ENCODE measurements at places on chromosomes 11 and 22.

- no peak for DNase-seq
Observed at GRCh38 chr11:17481905-17482304, 5.3 kb upstream of the ABCC8 start.

GRCh38 chr11:31872076-31872443 is 60.9 kb upstream of the PAX6 start:
- no peak for DNase-seq

- DNase-seq: no peak
Observed at GRCh38 chr11:131278472-131278871, 91.9 kb upstream of the NTM start.

- no peak for DNase-seq
Observed at GRCh38 chr11:132632641-132633124, 899.6 kb downstream of the OPCML start.

GRCh38 chr11:125728969-125729368 is 17.1 kb upstream of the PATE1 start:
- no peak for DNase-seq

DNA sequence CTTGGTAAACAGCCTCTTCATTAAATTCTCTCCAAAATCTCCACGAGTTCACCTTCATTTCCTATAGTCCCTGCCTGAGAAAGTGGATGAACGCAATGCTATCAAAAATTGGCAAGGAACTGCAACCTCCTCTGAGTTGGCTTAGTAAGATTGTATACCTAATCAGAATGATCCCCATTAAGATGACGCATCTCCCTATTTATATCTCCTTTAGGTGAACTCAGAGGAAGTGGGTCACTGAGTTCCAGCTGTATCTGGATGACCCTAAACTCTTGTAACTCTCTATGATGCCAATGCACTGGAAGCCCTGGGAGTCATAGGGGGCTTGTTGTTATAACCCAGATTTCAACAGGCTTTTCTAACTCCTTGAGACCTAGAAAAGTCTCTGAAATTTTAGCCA is 48.2 kb downstream of the OR10A6 start:
- DNase-seq: no peak

DNA sequence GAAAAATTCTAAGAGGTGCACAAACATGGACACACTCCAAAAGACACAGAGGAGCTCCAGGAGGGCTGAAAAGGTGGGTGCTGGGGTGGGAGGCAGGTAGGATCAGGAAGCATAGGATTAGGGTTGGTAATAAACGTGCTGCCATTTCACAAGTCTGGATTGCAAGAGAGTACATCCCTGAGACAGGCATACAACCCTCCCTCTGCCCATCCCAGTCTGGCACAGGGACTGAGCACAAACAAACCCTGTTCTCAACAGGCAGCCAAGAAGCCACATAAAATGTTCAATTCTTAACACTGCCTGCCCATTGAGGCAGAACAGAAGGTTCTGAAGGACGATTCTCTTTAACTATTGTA is 18.5 kb downstream of the SLC35F2 start:
- no peak for DNase-seq

DNA sequence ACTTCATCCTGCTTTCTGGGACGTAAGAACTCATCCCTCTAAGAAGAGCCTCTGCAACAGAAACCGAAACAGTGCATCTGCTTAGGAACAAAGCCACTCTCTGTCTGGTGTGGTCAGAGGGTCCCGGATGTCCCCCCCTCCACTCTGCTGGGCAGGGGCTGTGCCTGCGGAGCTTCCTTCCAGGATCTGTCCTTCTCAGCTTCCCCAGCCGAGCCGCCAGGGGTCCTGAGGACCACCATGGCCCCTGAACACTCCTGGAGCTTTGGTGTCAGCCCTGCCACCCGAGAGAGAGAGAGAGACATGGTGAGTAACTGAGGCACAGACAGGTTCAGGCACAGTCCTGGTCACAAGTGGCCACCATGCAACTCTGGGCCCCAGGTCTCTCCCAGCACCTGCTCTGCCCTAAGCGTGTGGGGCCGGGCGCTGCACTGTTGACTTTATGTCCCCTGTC is 24.4 kb upstream of the MGAT3 start:
- DNase-seq: no peak

DNA sequence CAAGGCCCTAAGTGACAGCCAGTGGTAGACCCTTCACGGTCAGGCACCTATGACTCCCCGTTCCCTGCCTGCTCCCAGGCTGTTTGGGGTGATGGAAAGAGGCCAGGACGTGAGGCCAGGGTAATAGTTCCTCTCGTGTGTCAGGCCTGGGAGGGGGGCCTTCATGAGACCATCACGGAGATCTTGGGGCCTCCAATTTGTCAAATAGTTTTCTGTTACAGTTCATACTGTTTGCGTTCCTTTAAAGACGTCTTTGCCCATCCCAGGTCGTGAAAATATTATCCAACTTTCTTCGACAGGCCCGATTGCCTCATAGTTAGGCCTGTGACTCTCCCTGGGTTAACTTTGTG is 62.2 kb upstream of the KCNQ1OT1 start:
- no peak for DNase-seq

GRCh38 chr11:126606484-126606883 is 251.0 kb downstream of the ST3GAL4 start:
- DNase-seq: no peak

DNA sequence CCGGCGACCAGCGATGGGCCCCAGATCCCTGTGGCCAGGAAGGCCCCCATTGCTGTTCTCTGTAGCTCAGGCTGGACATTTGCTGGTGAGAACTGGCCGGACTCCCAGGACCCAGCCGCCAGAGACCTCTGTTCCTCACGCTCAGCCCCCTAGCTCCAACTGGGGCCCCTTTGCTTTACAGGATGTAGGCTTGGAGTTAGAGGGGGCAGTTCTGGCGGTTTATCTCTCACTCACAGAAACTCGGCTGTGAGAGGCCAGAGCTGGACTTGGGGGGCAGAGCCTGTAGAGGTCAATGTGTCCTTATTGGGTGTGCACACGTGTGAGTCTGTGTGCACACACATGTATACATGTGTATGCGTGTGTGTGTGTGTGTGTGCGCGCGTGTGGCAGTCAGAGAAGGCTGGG is 502 bp downstream of the SMIM38 start:
- no peak for DNase-seq

- no peak for DNase-seq
Observed at GRCh38 chr11:783581-784015, 6.3 kb downstream of the CEND1 start.

GRCh38 chr11:7691759-7692350 is 14.4 kb downstream of the OVCH2 start:
- DNase-seq: no peak

DNA sequence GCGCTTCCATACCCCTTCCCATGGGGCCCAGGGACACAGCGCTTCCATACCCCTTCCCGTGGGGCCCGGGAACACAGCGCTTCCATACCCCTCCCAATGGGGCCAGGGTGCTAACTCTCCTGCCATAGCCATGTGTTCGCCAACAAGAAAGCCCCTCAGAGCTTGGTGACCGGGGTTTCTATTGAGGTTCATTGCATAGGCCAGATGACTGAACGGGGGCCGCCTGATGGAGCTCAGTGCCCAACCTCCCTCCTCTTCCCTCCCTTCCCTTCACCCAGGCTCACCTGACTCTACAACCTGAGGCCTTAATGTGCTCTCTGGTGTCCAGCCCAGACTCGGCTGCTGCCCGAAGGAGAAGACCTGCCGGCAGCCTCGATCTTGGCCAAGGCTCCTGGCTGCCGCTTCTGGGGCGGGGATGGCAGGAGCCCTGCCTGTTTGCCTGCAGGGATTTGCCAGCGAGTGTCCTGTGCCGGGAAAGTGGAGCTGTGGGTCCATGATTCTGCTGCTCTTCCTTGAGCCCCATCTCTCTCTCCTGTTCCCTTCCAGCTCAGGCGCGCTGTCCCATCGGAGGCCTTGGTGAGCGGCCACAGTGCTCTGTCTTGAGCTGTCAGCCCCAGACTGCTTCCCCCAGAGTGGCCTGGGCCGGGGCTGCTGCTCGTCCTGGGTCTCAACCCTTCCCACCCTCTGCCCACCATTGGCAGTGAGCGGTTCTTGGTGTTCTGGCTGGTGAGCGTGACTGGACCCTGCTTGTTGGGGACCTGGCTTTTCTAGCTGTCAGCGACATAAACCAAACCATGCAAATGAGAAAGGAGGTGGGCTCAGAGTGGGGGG is 267.0 kb downstream of the TBC1D22A start:
- no peak for DNase-seq

GRCh38 chr11:61679893-61680621 is at the start of gene DAGLA:
Gene DAGLA, plus strand, starts transcription at chr11:61680391. Its CDS starts 39,765 bp downstream, at chr11:61720156.
- peak; percentile 91 for DNase-seq

DNA sequence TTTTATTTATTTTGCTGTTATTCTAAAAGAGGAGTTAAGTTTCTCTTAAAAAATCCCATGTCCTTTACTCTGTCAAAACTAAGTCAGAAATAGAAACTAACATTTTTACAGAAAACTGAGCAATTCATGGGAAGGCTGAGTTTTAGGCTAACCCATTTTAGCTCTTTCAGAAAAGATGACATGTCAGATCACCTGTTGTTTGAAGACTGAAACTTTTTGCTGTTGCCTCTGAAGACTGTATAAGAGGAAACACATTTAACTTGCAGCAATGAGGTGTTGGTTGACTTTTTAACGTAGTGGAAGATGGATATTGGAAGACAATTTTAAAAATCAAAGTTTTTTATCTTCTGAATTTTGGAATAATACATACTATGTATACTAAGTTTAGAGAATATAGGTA is 115.4 kb downstream of the METTL15 start:
- DNase-seq: peak; percentile 3

DNA sequence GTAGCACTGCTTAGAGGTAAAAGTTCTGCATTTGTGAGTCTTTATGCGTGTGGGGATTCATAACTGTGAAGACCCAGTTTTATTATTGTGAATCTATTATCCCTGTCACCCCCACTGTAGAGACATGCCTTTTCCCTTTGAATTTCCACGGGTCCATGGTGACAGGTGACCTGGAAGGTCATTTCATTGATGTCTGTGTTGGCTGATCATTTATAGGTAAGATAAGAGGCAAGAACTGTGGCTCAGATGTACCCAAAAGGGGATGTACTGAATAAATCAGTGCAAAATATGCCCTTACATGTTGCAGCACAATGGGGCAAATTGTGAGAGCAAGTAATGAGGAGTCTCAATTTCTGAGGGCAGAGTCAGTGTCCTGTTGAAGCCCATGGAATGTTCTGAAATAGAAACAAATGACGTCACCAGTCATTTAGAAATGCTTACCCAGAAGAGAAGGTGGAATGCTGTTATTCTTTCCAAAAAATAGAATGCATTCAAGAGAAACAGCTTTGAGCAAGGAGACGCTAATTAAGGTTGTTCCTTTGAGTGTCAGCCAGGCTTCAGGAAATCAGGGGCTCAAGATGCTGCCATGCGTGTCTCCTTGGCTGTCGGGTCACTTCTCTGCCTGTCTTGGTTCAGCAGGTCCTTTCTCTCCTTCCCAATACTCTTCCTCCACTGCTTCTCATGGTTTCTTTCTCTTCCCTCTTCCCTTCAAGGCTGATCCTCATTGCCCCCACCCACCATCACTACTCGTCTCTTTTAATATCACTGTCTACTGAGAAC is 118.7 kb upstream of the E2F8 start:
- DNase-seq: no peak

- DNase-seq: no peak
Observed at GRCh38 chr22:42752230-42752746, 31.6 kb upstream of the A4GALT start.

GRCh38 chr11:95296621-95297025 is 65.6 kb upstream of the SESN3 start:
- DNase-seq: no peak

GRCh38 chr11:34151166-34151565 is 45.7 kb downstream of the NAT10 start:
- DNase-seq: no peak

DNA sequence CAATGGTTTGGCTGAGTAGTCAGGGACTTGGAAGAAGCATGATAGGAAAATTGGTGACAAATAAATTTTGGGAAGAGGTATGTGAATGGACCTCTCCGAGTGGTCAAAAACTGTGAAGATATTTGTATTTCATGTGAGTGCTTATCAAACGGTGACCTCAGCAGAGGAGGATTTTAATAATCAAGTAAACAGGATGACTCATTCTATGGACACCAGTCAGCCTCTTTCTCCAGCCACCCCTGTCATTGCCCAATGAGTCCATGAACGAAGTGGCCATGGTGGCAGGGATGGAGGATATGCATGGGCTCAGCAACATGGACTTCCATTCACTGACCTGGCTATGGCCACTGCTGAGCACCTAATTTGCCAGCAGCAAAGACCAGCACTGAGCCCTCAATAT is 21.2 kb downstream of the MS4A4E start:
- DNase-seq: no peak

- DNase-seq: no peak
Observed at GRCh38 chr11:75214411-75214821, 26.2 kb upstream of the TPBGL start.

DNA sequence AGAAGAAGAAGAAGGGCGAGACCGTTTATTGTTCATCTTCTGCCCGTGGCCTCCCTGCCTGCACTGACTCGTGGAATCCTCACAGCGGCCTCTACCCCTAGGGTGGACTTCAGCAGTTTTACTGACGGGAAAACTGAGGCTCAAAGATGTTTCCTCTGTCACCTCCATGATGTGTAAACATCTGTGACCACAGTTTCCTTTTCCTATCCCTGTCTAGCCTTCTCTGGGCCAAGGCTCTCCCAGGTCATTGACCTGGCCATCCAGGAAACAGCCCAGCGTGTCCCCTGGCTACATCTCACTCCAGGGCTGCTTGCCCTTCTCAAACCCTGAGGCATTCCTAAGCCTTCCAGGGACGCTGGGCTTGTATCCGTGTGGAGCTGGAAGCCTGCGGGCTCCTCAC is 49.0 kb upstream of the GCAT start:
- DNase-seq: no peak

DNA sequence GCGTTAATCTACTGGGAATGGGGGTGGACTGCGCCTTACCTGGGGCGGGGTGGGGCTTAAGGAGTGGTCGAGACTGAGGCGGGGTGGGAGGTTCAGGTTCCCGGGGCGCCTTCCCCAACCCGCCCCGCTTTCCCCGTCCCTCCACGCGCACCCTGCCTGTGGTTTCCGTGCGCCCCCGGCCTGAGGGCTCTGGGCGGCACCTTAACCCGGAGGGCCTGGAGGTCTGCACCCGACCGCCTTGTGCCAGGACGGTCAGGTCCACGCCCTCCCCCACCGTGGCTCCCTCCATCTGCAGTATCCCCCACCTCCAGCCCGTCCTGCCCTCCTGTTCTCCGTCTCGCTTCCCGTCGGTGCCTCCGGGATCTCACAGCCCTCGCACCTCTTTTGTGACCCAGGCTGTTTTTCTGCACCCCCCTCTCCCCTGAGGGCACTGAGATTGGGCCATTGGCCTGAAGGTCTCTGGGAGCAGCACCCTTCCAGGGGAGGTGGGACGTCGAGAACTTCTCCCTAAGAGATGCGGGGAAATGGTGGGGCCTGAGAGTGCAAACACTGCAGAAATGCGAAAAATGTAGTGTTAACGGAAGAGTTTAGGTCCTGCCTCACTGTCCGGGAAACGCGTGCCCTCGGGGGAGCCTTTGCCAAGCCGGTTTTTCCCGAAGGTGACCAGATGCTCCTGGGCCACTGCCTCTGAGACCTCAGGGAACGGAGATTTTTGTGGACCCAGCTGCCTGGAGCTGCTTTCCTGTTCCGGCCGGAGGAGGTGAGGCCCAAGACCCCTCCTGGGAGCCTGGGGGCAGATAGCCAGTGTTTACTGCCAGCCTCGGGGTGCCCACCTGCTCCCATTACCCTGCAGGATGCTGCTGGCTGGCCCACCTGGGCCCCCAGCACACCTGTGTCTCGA is 1.2 kb upstream of the ASCL2 start:
- DNase-seq: no peak

GRCh38 chr22:46897246-46897623 is 134.8 kb downstream of the TBC1D22A start:
- DNase-seq: no peak

GRCh38 chr22:50406416-50407170 is 63.5 kb downstream of the PPP6R2 start:
- no peak for DNase-seq

- DNase-seq: no peak
Observed at GRCh38 chr11:95891423-95892170, 32.3 kb downstream of the MTMR2 start.
